Fibroblast of upper back skin (primary cell): ENCODE measurements at places on chromosomes 4 and X.

DNA sequence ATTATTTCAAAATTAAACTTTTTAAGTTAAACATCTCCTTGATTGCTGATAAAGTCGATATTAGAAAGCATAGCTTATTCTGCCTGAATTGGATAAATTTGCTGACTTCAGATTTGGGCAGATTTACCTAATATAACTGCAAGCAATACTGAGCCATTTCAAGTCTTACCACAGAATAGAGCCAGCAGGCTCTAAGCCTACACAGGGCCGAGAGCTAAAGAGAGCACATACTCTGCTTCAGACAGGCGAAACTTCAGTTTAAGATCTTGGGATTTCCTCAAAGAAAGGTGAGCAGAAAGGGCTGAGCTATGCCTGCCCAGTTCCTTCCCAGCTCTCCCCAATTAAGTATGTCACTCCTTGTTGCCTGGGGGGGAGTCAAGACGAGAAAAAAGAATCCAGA lies 240.6 kb upstream of the NOCT start:
- DNase-seq, result no peak

GRCh38 chrX:103417933-103418332 lies 41.6 kb downstream of the BEX3 start:
- no peak for DNase-seq

GRCh38 chr4:3036131-3036952 lies 38.0 kb downstream of the HTT-AS start:
- no peak for DNase-seq

DNA sequence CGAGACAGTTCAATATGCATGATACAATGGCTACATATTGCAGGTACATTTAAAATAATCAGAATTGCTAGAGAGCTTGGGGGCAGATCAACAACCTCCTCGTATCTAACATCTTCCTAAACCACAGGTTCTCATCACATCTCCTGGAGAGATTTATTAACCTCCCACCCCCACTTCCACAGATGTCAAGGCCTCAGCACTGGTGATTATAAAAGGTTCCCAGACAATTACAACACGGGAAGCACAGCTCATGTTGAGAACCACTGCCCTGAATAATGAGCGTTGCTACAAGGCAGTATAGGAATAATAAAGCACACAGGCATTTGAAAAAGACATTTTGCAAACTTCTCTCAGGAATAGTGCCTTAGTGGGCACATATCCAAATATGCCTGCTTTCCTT lies 42.8 kb downstream of the ELOVL6 start:
- peak; percentile 78 for DNase-seq

- no peak for DNase-seq
Measured at GRCh38 chr4:146490106-146490505, 31.6 kb downstream of the SLC10A7 start.
